ENCODE measurements at places on chromosomes 11 and 22. TPM values are rescaled to one million over a fixed set of nuclear protein-coding genes. Genes with fewer than 3 reads are reported as not detected.

CPSF7 gene
- 24.7 TPM for polyA plus RNA-seq

DNA sequence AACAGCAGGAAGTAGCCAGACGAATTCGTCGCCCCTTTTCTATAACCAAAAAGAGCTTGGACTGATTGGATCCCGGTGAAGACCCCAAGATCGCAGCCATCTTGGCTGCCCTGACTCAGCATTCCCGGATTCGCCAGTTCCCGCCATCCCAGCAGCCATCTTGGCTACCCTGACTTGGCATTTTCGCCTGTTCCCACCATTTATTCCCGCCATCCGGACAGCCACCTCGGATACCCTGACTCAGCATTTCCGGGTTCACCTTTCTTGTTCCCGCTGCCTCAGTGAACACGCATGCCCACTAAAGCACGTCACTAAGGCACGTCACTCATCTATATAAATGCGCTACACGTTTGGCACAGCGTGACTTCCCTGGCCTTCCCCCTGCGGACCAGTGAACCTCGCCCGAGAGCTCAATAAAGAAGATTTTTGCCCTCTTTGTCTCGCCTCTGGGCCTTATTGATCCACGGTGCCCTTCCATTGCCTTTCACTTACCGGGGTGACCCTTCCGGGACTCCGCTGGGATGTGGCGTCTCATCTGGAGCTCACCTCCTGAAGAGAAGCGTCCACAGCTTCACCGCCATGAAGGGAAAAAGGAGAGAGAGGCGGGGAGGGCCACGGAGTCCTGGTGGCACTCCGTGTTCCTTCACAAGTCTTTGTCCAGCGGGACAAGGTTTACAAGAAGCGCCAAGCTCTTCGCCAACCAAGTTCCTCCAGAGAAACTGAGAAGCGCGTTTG, 4.0 kb upstream of the OR56A3 start:
- DNase-seq: no peak

GRCh38 chr11:79157738-79158137, 283.1 kb downstream of the TENM4 start:
- no peak for DNase-seq

OSBP2 gene
- 1.0 TPM for polyA plus RNA-seq

DNA sequence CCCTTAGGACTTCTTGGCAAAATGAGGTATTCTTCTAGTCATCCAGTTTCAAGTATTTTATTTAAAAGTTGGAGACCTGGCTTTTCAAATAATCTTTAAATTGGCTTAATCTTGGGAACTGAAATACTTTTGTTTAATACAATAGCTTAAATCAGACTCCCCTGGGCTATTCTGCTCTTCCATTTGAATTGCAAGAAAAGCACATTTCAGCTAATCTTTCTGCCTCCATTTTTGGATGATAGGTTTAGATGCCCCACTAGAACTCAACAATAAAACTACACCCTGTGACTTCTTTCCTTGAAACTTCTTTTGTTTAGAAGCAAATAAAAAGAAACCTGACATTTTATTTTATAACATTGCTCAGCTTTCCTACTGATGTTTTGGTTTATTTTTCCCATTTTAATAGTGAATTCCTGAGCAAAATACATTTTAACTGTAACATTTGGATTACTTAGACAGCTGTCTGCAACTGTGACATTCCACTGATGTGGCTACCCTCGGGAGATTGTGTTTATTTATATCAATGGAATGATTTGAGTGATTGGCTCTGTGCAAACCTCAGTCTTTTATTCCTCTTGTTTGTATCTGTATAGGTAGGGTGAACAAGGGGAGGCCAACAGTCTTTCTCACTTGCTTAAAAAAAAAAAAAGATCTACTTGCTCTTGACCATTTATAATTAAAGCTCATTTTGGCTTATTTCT, 1045.8 kb upstream of the CNTN5 start:
- DNase-seq: no peak

MYRF gene
- polyA plus RNA-seq: 0.11 TPM

HBG2 gene
- not detected for polyA plus RNA-seq

MISFA gene
- 0.48 TPM for polyA plus RNA-seq

OR8D4 gene
- polyA plus RNA-seq: not detected

- DNase-seq: no peak
Measured at GRCh38 chr11:68317147-68317785, 4.9 kb downstream of the LRP5 start.

DNA sequence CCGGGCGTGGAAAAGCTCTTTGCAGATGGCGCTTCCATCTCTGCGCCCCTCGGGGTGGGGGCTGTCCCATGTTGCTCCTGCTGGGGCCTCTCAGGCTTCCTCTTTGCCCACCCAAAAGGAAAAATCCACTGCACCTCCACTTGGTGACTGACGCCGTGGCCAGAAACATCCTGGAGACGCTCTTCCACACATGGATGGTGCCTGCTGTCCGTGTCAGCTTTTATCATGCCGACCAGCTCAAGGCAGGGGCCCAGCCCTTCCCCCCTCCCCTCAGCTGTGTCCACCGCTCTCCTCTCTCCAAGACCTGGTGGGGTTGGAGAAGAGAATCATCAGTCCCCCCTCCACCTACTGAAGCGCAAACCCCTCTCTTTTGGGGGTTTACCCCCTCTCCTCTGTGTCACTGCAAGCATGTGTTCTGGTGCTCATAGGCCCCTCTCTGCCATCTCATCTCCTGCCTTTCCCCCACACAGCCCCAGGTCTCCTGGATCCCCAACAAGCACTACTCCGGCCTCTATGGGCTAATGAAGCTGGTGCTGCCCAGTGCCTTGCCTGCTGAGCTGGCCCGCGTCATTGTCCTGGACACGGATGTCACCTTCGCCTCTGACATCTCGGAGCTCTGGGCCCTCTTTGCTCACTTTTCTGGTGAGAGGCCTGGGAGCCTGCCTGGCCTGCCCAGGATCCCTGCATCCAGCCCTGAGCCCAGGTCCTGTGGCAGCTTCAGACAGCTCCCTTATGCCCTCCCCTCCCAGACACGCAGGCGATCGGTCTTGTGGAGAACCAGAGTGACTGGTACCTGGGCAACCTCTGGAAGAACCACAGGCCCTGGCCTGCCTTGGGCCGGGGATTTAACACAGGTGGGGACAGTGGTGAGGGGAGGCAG, 1.8 kb downstream of the LARGE2 start:
- no peak for DNase-seq

All from foreskin keratinocyte (primary cell).